ENCODE measurements at places on chromosomes 6 and 20.

- no peak for DNase-seq
Observed at GRCh38 chr6:119090256-119090655, 11.8 kb upstream of the FAM184A start.

DNA sequence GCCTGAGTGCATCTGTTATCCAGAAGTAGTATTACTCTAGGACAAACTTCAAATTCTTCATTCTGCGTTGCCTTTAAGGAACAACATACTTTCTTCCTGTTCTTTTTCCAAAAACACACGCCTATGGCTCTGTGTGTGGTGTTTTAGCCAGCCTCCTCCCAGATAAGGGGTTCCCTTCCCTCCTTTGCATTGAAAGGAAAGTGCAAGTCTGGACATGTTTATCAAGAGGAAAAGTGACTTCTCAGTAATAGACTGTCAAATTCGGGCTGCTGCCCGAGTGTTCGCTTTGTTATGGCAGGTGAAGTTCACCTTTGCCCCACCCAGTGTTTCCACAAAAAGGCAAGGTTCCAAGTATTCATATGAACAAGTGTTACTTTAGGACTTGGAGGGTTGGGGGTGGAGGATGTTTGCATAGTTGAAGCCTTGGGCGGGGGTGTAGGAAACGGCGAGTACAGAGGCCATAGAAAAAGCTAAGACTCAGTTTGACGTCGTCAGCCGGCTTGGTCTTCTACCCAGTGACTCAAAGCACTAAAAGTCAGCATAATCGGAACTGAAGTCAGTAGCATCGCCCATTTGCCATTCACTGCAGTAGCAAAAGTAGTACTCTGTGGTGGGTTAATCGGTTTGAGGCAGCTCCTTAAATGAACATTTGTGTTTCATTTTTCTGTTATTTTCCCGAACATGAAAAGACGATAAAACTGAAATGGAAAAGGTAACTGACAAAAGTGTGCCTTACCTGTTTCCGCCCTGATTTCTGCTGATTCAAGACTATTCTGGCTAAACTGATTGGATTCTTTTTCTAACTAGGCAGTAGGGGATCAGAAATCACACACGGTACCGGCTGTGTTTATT lies 12.5 kb downstream of the PRDM1 start:
- no peak for DNase-seq

GRCh38 chr6:46419576-46420002 lies 71.7 kb downstream of the RCAN2 start:
- DNase-seq, result peak; percentile 73

DNA sequence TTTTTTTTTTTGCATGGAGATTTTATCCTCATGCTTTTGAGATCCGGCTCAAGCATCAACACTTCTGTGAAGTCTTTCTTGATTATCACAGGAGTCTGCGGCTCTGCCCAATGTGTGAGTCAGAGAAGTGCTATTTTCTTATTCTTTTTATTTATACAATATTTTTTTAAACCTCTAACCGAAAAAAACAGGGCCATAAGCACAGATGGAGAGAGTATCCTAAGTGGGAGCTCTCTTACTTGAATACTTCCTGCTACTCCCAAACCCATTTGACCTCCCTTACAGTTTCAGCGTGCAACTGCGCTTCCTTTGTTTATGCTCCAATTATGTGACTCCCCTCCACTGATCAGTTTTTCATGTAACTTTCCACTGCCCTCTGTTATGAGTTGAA lies 8.7 kb upstream of the ATXN1 start:
- DNase-seq, result peak; percentile 97

- no peak for DNase-seq
Observed at GRCh38 chr20:4569092-4569491, 152.6 kb upstream of the PRND start.

DNA sequence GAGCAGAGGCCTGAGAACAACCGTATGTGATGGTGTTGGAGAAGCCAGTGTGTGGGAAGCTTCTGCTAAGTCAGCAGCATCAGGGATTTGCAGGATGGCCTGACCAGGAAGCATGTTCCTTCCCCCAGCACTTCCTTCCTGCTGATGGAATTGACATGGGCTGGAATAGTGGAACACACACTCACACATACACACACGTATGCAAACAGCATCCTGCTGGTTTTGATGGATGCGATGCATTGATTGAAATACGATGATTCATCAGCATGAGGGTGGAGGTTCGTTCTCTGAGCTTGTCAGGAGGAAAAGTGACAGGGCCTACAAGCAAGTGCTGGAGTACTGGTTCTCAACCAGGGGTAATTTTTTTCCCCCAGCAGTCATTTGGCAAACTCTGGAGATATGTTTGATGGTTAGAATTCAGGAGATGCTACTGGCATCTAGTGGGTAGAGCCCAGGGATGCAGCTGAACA lies 229.1 kb downstream of the NFATC2 start:
- peak; percentile 36 for DNase-seq

Data from M059J (cell line).